A172 (cell line): ENCODE measurements at places on chromosomes 2 and 18. TPM values are rescaled to one million over a fixed set of nuclear protein-coding genes. Genes with fewer than 3 reads are reported as not detected.

DNA sequence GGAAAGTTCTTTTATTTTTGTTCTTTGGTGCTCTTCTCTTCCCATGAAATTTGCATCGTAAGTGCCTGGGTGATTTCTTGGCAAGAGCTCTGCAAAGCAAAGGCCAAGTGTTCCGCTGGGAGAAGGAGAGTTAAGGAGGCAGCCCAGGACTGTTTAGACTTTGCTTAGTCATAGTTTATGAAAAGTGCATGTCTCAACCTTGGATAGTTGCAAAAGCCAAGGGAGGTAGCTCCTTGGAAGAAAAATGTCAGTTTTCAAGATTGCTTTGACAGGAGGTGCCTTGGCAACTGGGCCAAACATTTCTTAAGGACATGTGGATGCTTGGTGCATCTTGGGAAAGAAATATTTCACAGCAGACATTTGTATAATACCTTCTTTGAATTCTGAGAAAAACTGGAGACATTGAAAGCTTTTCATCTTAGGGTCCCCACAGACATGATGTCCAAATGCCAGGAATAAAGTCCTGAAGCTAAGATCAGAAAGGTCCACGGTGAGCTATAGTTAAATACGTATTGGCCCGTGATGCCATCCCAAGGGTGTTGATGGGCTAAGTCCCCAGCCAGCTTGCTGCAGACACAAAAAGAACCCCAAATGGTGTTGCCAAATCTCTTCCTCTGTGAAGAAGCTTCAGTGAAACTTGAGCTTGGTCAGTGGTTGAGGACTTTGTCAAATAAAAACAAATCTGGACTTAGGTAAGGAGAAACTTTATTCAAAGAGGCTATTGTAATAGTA lies 96.3 kb upstream of the THUMPD2 start:
- DNase-seq: peak; percentile 53

DNA sequence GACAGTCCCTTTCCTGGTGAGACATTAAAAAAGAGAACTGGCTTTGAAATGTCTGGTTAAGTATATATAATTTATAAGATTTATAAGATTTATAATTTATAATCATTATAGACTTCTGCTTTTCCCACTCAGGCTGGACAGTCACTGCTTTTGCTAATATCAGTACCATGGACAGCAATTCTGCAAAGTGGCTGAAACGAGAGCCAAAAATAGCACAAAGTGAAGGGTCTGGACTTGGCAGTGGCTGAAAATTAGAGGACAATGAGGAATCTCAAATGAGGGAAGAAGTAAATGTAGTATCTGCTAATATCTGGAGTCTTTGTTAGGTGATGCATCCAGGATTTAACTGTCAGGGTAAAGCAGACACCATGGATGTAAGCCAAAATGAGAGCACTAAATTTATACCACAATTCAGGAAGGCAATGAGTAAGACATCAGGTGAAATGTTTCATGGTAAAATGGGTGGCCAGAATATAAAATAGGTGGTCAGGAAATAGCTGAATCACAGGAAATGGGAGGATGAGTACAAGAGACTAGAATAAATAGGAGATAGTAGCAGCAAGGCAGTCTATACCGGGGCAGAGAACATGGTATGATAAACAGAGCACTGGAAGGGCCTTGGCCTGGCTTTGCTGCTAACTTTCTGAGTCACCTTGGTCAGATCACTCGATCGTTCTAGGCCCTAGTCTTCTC lies 39.6 kb upstream of the BOD1L2 start:
- peak; percentile 47 for DNase-seq

DNA sequence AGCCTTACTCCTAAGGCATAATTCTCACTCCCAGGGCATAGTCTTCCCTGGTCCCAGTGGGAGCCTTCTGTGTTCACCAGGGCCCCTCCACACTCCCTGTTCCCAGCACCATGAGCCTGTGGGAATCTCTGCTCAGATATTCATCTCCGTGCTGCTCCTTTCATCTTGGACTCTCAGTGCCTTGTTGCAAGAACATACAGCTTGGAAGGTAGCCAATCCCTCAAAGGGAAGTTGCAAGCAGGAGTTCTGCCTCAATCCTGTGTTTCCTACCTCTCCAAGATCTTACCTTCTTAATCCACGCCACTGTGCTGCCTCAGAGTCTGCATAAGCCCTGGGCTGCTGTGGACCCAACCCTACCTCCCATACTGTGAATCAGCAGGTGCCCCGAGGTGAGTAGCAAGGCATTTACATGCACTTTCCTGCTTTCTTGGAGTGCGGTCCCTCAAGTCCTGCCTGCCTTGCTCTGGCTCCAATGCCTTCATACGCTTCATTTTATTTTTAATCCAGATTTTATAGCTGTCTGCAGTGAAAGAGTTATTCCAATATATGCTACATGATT lies 413.8 kb upstream of the RAB6C start:
- DNase-seq: no peak

- DNase-seq: no peak
Measured at GRCh38 chr2:183614799-183615435, 490.7 kb downstream of the NUP35 start.

- no peak for DNase-seq
Measured at GRCh38 chr2:61906186-61906470, 654 bp downstream of the COMMD1 start.

DNA sequence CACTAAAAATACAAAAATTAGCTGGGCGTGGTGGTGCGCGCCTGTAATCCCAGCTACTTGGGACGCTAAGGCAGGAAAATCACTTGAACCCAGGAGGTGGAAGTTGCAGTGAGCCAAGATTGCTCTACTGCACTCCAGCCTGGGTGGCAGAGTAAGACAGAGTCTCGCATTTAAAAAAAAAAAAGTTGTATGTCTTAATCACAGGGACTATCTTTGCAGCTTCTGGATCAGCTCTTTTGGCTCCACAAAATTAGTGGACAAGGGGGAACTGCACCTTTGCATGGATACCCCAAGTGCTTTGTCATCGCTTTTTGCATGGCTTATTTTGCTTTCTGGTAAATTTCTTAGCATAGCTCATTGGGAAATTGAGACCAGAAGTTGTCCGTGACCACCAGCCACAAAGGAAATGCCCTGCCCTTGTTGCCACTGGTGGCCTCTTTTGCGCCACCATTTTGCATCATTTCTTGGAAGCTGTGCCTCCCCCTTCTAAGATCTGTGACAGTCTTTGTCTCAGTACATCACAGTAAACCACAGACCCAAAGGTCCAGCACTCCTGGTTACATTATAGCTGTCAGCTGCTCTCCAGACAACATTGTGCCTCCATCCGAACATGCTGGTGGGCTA lies 43.9 kb upstream of the PCBP1 start:
- no peak for DNase-seq

GRCh38 chr2:16138811-16139662 lies 198.7 kb downstream of the MYCN start:
- DNase-seq: no peak

DNA sequence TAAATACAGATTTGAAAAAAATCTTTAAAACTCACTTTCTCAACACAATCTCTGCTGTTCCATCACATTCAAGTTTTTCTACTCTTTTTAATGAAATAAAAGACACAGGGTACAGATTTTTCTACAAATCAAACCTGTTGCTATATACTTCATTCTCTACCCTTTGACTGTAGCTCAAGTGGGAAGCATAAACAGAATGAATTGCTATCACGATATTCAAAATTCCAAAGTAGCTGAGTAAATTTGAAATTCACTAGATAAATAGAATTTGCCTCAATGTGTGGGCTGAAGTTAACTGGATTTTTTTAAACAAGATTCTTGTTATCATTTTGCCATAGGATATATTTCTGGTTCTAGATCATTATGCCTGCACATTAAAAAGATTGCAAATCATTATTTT lies 185.9 kb downstream of the ZNF521 start:
- DNase-seq: no peak

DNA sequence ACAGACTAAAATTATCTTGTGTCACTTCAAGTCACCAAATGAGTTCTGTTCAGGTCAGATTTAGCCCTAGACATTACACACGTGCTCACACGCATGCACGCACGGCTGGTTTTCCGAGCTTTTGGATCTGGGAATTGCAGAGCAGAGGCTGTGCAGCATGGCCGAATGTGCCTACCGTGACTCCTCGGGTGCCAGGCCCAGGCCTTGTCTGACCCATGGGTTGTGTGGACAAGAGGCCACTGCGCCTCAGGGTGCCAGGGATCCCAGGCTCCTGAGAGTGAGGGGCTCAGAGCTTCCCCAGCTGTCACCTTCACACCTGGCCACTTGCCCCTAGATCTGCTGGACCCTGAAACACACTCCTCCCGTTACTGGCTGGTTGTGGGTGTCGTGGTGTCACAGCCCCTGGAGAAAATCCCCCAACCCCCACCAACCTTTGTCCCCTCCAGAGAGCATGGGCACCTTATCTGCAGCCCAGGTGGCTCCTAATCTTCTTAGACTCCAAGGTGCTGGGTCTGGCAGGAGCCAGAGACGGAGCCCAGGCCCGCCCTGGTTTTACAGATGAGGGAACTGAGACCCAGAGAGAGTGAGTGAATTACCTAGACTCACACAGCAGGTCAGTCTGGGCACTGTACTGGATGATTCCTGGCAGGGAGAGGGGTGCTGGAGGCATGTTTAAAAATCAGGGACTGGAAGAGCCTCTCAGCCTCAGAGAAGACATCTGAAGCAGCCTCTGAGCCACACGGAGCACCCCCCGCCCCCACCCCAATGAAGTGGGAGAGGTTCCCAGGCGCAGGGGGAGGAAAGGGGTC lies 56.8 kb downstream of the ATOH8 start:
- DNase-seq: no peak

DNA sequence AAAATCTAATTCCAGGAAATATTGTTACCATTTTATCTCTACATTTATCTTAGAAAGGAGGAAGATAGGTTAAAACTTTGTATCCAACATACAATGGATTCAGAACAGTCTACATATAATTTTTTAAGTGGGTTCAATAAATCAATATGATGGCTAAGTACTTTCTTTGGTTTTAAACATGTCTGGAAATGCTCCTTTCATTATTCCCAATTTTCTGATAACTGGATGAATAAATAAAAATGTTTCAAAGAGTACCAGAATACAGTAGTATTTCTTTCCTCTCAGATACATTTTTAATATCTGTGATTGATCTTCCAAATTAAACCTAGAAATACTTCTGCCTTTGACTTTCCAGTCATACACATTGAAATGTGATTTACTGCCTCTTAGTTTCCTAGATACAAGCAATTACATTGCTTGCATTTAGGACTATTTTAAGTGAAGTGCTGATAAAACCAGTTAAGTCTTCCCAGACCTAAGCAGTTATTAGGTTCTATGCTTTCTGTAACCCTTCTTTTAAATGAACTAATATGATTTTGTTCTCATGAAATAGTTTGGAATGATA lies 283.5 kb downstream of the CCDC178 start:
- no peak for DNase-seq

DNA sequence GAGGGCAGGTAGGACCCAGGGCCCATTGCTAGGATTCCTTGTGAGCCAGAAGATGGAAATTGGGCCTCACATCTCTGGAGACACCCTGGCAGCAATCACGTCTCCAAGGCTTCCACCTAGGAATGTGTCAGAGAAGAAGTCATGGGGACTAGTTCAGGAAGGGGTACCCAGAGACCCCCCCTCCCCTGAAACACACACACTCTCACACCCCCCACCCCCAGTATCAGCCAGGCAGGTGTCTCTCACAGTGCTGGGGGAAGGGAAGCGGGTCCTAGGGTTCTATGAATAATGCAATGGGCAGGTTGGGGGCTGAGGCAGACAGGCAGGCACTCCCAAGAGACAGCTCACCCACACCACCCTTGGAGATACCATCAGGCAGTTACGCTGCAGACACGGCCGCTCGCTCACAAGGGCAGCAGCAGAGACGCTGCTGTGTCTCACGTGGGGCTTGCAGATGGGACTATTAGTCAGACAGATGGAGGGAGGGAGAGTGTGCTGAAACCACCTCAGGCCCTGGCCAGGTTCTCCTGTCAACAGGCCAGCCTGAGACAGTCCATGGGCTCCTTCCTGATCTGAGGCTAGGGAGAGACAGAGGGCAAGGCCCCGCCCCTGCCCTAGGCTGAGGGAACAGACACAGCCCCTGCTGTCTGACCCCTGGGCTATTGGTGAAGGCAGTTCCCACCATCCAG lies 134.6 kb downstream of the CYP26B1 start:
- DNase-seq: no peak

- no peak for DNase-seq
Measured at GRCh38 chr2:227627769-227628168, 10.5 kb downstream of the SCYGR4 start.

DNA sequence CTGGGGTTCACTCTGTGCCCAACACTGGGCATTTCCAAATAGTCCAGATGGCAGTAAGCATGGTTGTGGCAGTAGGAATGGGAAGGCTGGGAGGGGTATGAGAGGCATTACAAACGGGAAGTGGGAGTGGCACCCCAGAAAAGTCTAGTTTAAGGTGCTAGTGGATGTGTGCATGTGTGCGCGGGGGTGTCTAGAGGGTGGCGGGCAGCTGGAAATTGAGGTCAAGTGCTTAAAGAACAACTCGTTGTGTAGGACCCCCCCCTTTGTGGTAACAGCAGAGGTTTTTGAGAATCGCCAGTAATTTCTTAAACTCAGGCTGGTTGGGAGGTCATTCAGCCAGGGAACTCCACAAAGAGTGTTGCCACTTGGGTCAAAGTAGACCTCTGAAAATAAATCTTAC lies 69.9 kb downstream of the RHBDD1 start:
- DNase-seq: no peak

Gene NPHP1
- total RNA-seq: 17.4 and 25.7 TPM in 2 replicates

Gene MEP1B
- not detected in 2 replicates for total RNA-seq

Gene WDCP
- total RNA-seq: 10.7 and 14.7 TPM in 2 replicates
